Substantia nigra (tissue), 51 donors: ENCODE measurements at places on chromosomes 4 and X.

- DNase-seq: no peak
Measured at GRCh38 chr4:109675843-109676242, 27.4 kb downstream of the CASP6 start.

- no peak for DNase-seq
Measured at GRCh38 chr4:13399257-13399656, 84.9 kb downstream of the RAB28 start.

DNA sequence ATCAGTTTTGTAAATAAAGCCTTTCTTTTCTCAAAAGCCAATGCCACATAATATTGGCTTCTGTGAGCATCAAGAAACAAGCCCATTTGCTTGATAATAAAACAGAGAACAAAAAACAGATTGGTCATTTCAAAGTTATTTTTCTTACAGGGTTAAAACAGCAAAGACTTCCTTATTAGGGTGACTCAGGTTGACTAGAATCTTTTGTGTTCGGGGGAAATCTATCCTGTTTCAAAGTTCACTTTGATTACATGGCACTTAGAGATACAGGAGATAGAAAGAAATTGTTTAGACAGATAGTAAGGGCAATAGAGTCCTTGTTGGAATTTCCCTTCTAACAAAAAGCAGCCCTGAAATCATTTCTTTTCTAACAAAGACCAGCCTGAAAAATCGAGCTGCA is 170.0 kb upstream of the GLRA2 start:
- no peak for DNase-seq

GRCh38 chr4:99104153-99104552 is 15.6 kb upstream of the ADH5 start:
- no peak for DNase-seq

DNA sequence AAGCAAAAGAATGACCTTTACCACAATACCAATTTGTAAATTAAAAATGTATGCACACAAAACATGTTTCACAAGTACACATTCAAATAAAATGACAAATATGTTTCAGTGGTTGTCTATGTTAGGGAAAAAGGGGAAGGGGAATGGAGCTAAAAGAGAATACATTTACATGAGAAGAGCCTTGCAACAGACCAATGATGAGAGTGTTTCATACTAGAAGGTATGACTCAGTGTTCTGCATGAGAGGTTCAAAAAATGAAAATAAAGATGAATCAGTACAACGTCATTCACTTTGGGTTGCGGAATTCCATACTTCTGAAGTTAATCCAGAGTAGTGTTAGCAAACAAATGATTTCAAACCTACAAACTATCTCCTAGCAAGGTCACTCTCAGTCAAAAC is 51.7 kb downstream of the RPGR start:
- DNase-seq: no peak

DNA sequence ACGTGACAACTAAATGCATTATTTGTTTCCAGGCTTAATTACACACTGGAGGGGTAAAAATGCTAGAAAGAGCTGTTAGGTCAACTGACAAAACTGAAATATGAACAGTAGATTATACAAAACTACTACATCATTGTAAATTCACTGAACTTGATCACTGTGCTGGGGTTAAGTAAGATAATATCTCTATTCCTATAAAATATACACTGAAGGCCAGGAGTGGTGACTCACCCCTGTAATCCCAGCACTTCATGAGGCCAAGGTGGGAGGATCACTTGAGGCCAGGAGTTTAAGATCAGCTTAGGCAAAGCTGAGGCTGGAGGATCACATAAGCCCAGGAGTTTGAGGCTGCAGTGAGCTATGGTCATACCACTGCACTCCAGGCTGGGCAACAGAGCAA is 31.8 kb upstream of the NKX6-1 start:
- DNase-seq: no peak

DNA sequence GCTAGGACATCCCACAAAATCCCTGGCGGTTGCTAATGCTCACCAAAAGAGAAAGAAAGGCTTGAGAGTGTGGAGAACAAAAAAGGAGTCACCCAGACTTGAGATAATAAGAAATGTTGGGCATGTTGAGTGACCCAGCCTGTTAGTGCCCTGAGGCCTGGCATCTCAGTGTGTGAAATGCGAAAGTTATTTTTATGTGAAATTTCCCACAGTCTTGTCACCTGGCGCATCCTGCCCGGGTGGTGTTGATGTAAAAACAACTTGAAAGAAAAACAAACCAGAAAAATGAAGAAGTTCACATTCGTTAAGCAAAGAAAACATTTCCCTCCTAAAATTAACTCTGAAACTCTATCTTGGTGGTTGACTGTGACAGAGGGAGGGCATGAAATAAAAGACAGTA is 495.2 kb downstream of the MID1IP1 start:
- no peak for DNase-seq

DNA sequence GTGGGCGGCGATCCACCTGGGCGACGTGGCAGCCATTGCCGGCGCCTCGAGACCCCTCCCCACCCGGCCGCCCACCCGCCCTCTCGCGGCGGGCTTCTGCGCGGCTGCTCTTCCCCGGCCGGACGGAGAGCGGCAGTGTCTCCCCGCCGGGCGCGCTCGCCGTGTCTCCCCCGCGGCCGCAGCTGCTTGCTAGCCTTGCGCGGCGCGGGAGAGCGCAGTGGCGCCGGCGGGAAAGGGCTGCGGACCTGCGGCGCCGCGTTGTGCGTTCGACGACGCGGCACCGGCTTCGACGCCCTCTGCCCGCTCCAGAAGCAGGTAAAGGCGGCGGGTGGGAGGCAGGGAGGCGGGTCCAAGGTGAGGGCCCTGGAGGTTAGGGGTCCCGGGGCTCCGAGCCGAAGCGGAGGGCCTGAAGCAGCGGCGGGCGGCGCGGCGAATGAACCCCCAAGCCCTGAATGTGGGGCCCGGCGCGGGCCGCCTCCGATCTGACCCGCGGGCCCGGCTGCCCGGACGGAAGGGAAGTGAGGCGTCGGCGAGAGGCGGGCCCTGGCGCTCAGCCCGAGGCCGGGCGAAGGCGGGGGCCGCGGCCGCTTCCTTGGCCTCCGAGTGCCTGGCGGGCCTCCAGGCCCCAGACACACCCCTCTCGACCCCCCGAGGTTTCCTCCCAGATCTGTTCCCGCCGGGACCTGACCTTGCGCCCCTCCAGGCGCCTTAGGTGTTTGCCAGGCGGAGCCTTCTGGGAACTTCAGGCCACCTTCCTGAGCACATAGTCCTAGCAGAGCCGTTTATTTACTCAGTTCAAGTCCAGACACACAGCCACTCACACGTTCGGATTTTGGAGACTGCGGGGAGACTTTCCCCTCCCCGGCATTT is at the start of gene N4BP2:
N4BP2 (plus strand) TSS at position 135 of the 870 bp plus-strand sequence. CDS start 40,491 bp downstream, outside the sequence.
- DNase-seq: peak; percentile 69

DNA sequence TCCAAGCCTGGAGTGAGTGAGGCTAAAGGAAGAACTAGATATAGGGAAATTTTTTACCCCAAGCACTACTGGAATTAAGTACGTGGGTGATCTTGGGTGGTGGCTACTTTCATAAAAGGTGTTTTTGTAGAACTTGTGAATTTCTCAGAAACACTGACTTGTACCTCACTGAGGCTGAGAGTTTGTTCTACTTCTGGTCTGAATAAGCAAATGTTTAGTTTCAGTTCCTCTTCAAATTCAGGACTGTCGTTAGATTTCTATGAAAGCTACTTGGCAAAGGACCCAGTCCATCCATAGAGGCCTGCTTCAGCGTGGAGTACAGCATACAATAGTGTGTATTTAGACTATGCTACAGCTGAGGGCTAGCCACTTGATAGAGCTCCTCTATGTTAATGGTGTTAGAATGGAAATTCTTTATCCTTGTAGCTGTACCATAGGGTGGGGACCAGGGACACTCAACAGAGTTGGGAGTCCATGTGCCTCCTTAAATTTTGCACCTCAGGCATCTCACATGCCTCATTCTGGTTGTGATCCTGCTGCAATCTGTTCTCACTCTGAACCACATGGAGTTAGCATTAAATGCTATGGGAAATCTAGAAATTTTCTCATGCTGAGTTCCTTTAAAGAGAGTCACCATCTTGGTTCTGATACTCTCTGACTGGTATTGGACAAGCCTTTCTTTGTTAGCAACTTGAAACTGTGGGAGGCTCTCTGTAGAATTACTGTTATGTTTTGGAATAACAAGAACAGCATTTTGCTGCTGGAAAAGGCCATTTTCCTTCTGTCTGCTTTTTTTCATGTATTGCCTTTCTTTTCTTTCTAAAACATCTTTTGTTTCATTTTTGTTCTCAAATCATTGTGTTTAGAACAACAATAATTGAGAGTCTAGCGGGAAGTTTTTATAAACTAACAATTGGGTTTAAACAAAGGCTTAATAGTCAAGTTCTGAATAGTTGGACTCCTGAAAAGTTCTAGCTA is 86.8 kb downstream of the PDGFRA start:
- DNase-seq: no peak

DNA sequence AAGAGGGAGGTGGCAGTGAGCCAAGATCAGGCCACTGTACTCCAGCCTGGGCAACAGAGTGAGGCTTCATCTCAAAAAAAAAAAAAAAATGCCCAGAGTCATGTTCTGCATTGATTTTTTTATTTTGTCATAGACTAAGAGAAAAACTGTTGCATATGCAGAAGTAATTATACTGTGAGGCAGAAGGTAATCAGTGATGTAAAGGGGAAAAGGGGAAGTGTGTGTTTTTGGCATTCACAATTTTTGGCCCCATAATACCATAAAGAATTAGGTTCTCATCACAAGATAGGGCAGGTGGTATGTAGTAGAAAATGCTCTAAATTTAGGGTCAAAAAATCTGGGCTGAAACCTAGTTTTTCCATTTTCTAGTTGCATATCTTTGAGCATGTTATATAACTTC is 47.3 kb upstream of the GAB1 start:
- DNase-seq: no peak

DNA sequence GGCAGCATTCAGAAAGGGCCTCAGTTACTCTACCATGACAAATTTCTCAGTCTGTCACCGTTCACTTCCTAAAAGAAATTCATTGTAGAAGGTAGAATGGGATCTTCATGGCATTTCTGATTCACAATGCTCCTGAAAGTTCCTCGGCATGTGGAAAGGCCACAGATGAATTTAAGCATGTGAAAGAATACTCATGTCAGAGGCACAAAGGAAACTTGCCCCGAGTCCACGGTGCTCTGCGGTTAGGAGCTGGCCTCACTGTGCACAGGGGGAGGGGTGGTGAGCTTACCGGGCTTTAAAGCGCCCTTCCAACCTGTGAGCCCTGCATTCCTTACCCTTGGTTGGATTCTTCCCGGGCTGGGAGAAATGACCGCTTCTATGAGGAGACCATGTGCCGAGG is 9.3 kb downstream of the TKTL1 start:
- no peak for DNase-seq

DNA sequence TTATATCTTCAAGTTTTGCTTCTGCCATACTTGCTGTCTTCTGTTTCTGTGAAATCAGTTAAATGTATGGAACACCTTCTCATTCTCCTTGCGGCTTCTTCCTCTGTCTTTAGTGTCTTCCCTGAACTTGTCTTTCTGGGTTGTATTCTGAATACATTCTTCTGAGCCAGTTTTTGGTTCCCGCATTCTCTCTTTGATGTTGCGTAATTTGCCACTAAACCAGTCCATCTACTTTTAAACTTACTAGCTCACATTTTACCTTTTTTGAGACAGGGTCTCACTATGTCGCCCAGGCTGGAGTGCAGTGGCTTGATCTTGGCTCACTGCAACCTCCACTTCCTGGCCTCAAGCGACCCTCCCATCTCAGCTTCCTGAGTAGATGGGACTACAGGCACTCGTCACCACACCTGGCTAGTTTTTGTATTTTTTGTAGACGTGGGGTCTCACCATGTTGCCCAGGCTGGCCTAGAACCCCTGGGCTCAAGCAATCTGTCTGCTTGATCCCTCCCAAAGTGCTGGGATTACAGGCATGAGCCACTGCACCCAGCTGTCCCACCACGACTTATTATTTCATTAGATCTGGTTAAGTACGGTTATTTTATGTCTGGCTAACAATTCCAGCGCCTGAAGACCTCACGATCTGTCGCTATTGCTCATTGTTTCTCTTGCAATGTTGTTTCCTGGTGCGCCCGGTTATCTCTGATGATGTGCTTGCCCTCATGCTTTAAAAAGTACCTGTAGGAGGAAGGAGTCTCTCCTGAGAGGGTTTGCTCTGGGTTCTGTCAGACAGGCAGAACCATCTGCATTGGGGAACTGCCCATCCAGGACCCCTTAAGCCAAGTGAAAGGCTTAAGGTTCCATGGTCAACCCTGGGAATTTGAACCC is 9.8 kb upstream of the FAM3A start:
- DNase-seq: no peak

DNA sequence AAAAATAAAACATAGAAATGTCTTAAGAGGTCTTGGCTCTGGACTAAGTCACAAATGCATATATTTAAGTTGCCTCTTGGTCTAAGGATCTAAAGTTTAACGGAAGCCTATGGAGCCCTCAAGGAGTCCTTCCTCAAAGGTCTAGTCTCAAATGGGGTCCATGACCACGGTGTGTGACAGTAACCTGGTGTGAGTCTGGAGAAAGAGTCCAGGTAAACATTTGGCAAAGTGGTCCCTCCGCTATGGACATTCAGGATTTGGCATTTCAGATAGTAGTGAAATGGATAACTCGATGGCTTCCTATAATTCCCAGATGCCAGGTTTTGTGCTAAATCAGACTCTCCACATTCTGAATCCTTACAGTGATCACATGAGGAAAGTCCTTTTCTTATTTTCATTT is 44.2 kb downstream of the RHOH start:
- no peak for DNase-seq

DNA sequence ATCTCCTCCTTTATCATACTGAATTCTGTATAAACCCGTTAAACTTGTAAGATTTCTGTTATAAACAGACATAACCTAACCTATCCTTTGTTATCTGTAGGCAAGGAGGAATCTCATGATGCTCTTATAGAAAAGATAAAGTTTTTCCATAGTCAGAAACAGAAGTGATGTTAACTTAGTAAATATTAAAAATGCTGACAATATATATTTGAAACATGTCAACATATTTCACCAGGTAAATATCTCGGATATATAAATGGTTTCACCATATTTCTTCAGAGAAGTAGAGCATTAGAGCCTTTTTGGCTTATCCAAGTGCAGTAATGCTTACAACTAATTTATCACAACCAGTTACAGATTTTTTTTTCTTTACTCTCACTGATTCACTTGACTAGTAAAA is 625.9 kb downstream of the PDHA2 start:
- DNase-seq: no peak

GRCh38 chr4:145824463-145824862 is 114.2 kb downstream of the ZNF827 start:
- no peak for DNase-seq

DNA sequence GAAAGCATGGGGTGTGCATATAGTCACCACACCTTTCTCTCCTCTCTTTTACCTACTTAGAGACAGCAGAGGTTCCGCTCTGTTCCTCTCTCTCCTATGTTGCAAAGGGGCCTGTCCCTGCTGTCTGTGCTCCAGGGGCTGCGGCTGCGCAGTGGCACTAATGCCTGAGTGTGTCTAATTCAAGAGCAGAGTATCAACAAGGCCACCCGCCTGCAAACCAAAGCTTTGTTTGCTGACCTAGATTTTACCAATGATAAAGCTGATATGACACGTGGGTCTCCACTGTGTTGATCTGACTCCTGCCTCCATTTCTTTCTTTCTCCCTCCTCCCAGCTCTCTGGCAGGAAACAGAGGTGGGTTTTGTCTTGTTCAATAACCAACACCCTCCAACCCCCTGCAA is 74.9 kb downstream of the NSG1 start:
- no peak for DNase-seq
